Spleen (tissue), 13 donors: ENCODE measurements at places on chromosomes 6 and 20. TPM values are rescaled to one million over a fixed set of nuclear protein-coding genes. Genes with fewer than 3 reads are reported as not detected.

Gene VWA7
- 0.09 TPM for polyA plus RNA-seq

Gene PPP1R3G
- polyA plus RNA-seq: 0.93 TPM

Gene CENPQ
- 9.6 TPM for polyA plus RNA-seq

Gene SLC23A2
- polyA plus RNA-seq: 10.4 TPM

Gene ADTRP
- polyA plus RNA-seq: 2.0 TPM

DNA sequence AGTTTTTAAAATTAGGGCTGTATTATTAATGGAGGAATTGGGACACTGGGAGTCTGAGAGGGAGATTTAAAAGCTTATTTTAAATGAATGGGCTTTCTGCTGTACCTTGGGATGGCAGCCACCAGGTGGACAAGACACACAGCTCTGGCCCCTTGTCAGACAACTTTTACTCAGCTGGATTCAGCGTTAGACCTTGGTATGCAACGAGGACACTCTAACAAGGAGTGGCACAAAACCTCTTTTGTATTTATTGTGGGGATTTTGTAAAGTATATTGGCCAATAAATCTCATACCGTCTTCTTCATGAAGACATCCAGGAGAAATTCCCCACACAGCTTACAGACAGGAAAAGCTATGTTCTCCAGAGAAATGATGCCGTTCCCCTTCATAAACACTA, 105.7 kb downstream of the LCA5 start:
- no peak for DNase-seq

- DNase-seq: no peak
Observed at GRCh38 chr6:136773473-136773796, 18.8 kb downstream of the MAP3K5 start.

- no peak for DNase-seq
Observed at GRCh38 chr6:143283887-143284645, 166.4 kb downstream of the ADAT2 start.

GRCh38 chr6:53464483-53464882, 80.4 kb downstream of the GCLC start:
- DNase-seq: no peak

GRCh38 chr20:48790473-48791003, 37.3 kb downstream of the PREX1 start:
- peak; percentile 50 for DNase-seq

GRCh38 chr6:28161410-28162079, 19.9 kb downstream of the ZKSCAN8 start:
- peak; percentile 96 for DNase-seq

GRCh38 chr20:47748823-47749222, 36.5 kb downstream of the SULF2 start:
- DNase-seq: no peak

GRCh38 chr6:45737331-45738056, 278.2 kb downstream of the CLIC5 start:
- DNase-seq: no peak

DNA sequence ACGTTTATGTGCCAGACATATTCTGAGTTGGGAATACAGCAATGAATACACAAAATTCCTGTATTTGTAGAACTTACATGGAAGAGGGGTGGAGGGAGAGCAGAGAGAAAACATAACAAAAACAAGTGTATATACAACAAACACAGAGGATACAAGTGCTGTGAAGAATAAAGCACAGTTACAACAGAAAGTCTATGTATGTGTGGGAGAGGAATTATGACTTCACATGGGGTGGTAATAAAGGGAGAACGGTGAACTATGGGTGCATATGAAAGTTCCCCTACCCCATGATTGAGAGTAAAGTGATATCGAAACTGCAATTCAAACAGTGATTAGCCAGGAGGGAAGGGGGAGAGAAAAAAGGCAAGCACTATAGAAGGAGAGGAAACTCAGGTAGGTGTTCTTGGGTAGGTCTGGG, 24.6 kb downstream of the HBS1L start:
- DNase-seq: no peak

GRCh38 chr6:106924694-106925523, 49.6 kb downstream of the CD24 start:
- no peak for DNase-seq

GRCh38 chr6:141105481-141105880, 1027.2 kb upstream of the GJE1 start:
- no peak for DNase-seq

GRCh38 chr20:47951521-47951971, 166.3 kb upstream of the SULF2 start:
- DNase-seq: no peak

GRCh38 chr20:34522969-34523871, 7.0 kb downstream of the DYNLRB1 start:
- DNase-seq: no peak

DNA sequence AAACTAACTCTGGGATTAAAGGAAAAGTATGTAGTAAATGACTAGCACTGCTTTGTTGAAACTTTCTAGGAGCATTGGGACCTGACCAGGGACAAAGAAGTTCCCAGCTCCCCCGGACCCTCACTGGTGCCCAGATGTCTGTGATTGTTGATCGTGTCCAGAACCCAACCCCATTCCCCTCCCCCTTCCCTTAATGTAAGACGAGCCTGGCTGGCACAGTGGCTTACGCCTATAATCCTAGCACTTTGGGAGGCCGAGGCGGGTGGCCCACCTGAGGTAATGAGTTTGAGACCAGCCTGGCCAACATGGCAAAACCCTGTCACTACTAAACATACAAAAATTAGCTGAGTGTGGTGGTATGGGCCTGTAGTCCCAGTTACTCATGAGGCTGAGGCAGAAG, 750.3 kb downstream of the CBLN4 start:
- no peak for DNase-seq

GRCh38 chr6:16925461-16925860, 164.2 kb upstream of the ATXN1 start:
- DNase-seq: no peak

DNA sequence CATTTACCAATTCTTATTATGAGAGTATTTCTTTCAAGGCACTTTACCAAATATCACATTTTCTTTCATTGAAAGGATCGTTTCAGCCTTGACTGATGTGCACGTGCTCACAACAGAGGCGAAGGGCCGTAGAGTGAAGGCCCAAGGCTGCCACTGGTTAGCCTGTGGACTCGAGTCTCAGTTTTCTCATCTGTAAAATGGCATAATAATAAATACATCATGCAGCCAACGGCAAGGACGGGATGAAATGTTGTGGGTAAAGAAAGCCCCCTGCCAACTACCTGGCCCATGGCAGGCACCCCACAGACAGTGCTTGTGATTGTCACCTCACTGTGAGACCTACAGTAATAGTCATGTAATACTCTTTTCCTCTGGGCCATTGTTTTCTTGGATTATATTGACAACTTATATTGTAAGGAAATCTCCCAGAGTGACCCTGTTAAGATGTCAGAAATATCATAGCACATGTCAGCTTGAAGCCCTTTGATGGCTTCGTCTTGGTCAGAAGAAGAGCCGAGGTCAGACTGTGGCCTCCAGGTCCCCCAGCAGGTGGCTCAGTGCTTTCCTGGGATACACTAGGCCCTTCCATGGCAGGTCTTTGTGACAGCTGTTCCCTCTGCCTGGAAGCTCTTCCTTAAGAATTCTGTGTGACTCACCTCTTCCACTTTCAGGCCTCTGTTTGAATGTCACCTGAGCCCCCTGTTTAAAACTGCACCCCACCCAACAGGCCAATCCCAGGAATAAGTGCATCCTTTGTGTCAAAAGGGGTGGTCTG, 36.3 kb downstream of the FAM50B start:
- no peak for DNase-seq

DNA sequence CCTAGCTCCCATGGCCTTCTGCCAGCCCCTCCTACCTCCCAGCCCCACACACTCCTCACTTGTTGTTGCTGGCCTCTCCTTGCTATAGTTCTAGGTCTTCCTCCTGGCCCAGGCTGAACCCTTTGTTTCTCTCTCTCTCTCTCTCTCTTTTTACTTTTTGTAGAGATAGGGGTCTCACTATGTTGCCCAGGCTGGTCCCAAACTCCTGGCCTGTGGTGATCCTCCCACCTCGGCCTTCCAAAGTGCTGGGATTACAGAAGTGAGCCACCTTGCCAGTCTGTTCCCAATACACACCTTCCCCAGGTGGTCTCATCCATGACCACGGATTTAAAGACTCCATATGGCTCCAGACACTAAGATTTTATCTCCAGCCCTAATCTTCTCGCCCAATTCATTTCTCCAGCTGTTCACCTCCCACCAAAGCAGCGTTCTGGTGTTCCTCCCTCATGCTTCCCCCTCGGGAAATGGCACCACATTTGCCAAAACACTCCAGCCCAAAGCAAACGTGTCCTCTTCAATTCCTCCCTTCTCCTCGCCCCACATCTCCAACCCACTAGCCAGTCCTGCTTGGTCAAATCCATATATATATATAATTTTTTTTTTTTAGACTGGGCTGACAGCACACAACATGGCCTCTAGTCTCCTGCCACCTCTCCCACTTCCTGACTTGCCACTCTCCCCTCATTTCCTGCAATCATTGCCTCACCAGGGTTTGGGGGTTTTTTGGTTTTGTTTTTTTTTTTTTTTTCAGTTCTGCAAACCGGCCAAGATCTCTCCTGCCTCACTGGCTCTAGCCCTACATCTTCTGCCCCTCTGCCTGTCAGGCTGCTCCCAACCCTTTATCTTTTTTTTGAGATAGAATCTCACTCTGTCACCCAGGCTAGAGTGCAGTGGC, 104.4 kb downstream of the NCR2 start:
- no peak for DNase-seq

DNA sequence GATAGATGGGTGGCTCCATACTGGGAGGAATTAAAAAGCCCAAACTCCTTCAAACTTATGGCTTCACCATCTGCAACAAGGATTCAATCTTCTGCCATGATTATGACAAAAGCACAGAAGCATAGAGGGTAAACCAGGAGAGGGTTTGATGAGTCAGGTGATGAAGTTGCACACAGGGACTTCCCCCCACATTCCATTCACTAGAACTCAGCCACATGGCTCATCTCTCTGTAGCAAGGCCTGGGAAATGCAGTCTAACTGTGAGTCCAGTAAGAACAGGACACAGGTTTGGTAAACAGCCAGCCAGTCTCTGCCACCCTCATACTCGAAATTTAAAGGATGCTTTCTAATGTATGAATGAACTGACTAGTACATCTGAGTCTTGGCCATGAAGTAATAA, 142.9 kb downstream of the HIVEP2 start:
- DNase-seq: no peak

DNA sequence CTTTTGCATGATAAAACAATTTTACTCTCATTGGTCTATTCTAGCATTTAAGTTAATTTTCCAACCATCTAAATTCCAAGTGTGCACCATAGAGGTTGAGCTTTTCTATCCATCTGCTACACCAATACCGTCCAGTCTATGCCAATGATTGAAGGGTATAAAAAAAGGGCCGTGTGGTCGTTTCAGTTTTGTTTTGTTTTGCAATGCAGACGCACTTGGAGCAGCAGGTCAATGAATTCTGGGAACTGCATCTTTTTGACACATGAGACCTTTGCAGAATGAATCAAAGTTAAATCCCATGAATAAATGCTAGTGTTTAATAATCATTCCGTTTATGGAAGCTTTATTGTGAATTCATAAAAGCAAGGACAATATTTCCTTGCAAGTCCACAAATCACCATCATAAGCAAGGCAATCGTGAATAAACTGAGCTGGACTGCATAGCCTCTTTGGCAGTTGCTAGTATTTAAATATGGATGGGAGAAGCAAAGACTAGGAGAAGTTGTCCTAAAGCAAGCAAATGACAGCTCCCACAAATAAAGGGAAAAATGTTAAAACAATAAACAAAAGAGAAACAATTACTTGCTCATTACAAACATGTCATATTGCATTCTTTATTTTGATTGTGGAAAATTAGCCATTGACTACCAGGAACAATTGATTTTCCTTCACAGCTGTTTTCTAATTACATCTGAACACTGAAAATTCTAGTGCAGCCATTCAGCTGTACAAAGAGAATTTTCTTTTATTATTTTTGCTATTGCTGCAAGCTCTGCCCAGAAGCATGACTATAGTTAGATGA, 649.7 kb upstream of the GJE1 start:
- no peak for DNase-seq

DNA sequence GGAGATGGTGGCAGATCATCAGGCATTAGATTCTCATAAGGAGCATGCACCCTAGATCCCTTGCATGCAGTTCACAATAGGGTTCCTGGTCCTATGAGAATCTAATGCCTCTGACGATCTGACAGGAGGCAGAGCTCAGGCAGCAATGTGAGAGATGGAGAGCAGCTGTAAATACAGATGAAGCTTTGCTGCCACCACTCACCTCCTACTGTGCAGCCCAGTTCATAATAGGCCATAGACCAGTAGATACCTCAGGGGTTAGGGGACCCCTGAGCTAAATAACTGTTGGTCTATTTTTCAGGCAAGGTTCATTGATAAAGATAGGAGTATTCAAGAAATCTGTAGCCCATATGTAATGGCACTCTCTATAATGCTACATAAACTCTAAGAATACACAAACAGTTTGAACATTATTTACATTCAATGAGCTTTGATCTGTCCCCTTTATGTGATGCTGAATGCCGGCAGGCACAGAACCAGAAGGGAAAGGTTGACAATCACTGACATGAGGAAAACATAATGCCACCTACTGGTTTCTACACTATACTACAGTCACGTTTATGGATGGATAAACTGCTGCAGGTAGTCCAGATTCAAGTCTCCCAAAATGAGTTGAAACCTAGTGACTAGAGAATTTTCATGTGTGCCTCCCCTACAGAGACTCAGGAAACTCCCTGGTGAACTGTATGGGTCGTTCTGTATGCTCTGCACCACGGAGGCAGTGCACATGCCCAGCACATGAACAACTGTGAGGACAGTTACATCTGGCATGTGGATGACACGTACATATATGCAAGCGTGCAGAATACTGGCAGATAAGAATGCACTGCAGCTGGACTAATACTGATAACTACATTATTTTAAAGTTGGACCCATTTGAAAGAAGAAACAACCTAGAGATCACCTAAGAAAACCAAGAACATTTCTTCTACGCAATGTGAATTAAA, 72.0 kb downstream of the DST start:
- DNase-seq: no peak

- peak; percentile 88 for DNase-seq
Observed at GRCh38 chr20:38303908-38304379, at the start of gene BPI. Gene BPI (plus strand): TSS chr20:38304156. CDS start chr20:38304224, 68 bp downstream.
